ENCODE measurements at places on chromosomes 2 and 18.

GRCh38 chr18:57527556-57528229 lies 58.8 kb downstream of the FECH start:
- H3K4me1 ChIP-seq: no peaks in the 10 kb centered on the region
- no peak overlapping the region for H3K4me3 ChIP-seq
- DNase-seq: no peak
- H3K36me3 ChIP-seq: no peaks in the 10 kb centered on the region
- H3K27ac ChIP-seq: no peak overlapping the region
- peaks cover 10% of the 10 kb centered on the region for H3K27me3 ChIP-seq

DNA sequence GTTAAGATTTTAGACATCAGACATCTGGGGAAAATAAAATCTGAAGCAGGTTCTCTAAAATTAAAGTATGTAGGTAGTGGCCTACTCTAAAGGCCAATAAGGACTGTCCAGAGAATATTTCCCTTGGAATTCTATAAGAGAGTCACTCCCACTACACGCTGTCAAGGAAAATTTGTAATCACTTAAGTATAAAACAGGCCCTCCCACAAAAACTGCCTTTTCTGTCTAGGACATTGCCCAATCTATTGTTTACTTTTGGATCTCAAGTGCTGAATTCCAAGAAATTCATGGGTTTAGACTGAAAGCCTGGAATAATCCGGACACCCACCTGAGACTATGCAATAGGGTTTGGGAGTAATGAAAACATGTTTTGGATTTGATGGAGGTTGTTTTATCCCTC lies 1.7 kb upstream of the SRBD1 start:
- no peak overlapping the region for H3K4me3 ChIP-seq
- H3K27ac ChIP-seq: no peak overlapping the region
- peak; percentile 37 for DNase-seq
- H3K36me3 ChIP-seq: no peaks in the 10 kb centered on the region
- no peaks in the 10 kb centered on the region for H3K27me3 ChIP-seq

- no peak overlapping the region for H3K4me3 ChIP-seq
- H3K4me1 ChIP-seq: no peaks in the 10 kb centered on the region
- no peaks in the 10 kb centered on the region for H3K36me3 ChIP-seq
- no peak overlapping the region for H3K27ac ChIP-seq
- no peaks in the 10 kb centered on the region for H3K27me3 ChIP-seq
- no peak for DNase-seq
Measured at GRCh38 chr2:209160800-209161588, 262.9 kb upstream of the MAP2 start.

DNA sequence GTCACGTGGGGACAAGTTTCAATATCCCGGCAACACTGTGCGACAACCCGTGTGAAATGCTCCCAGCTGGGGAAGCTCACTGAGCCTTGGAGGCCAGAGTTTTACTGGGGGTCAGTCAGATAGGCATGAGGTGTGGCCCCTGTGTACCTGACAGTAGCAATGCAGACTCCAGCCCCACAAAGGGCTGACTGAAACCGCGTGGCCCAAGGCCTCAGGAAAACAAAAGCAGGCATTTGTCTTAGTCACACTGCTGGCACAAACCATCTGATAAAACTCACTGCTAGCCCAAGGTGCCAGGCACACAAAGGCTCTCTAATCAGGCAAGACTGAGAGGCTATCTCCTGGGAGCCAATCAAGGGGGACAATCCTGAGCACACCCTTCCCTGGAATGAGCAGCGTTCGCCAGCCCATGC lies 786.6 kb upstream of the RAB6C start:
- H3K4me1 ChIP-seq: no peaks in the 10 kb centered on the region
- no peaks in the 10 kb centered on the region for H3K27me3 ChIP-seq
- no peak overlapping the region for H3K4me3 ChIP-seq
- DNase-seq: no peak
- H3K27ac ChIP-seq: no peak overlapping the region
- no peaks in the 10 kb centered on the region for H3K36me3 ChIP-seq

GRCh38 chr2:221309892-221310583 lies 262.1 kb downstream of the EPHA4 start:
- no peak for DNase-seq
- H3K4me3 ChIP-seq: no peak overlapping the region
- H3K27me3 ChIP-seq: peaks cover 2% of the 10 kb centered on the region
- no peaks in the 10 kb centered on the region for H3K36me3 ChIP-seq
- peaks cover 3% of the 10 kb centered on the region for H3K4me1 ChIP-seq

DNA sequence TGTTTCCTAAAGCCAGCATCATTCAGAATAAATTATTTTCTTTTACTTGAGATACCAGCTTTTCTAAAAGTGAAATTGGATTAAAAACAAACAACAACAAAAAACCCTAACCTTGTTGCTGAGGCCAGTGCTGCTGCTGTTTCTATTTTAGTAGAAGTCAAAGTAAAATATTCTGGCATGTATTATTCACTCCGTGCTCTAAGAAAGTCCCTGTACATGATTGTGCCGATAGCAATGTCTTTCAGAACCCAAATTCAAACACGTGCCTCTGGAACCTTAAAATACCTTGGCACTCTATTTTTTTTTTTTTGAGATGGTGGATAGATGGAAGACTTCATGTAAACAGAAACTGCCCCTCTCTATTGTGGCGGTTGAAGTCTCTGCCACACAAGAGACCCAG lies 43.7 kb downstream of the TANC1 start:
- peaks cover 2% of the 10 kb centered on the region for H3K4me1 ChIP-seq
- no peak overlapping the region for H3K27ac ChIP-seq
- H3K27me3 ChIP-seq: no peaks in the 10 kb centered on the region
- no peak overlapping the region for H3K4me3 ChIP-seq
- H3K36me3 ChIP-seq: peaks cover 14% of the 10 kb centered on the region

GRCh38 chr2:43977677-43978375 lies 18.0 kb downstream of the LRPPRC start:
- H3K27ac ChIP-seq: no peak overlapping the region
- peak; percentile 3 for DNase-seq
- no peak overlapping the region for H3K4me3 ChIP-seq
- no peaks in the 10 kb centered on the region for H3K4me1 ChIP-seq

GRCh38 chr2:50623244-50623643 lies 408.7 kb downstream of the NRXN1 start:
- H3K27me3 ChIP-seq: no peaks in the 10 kb centered on the region
- no peaks in the 10 kb centered on the region for H3K4me1 ChIP-seq
- H3K36me3 ChIP-seq: no peaks in the 10 kb centered on the region
- no peak for DNase-seq

- H3K36me3 ChIP-seq: no peaks in the 10 kb centered on the region
- H3K4me1 ChIP-seq: no peaks in the 10 kb centered on the region
- H3K27me3 ChIP-seq: no peaks in the 10 kb centered on the region
- DNase-seq: no peak
- no peak overlapping the region for H3K27ac ChIP-seq
Measured at GRCh38 chr2:13524492-13524891, 807.8 kb downstream of the TRIB2 start.

GRCh38 chr2:233965032-233965603 lies 47.9 kb downstream of the TRPM8 start:
- no peak overlapping the region for H3K4me3 ChIP-seq
- DNase-seq: no peak
- no peaks in the 10 kb centered on the region for H3K36me3 ChIP-seq
- no peaks in the 10 kb centered on the region for H3K4me1 ChIP-seq
- no peak overlapping the region for H3K27ac ChIP-seq
- H3K27me3 ChIP-seq: peaks cover 9% of the 10 kb centered on the region
